GM12878 (cell line): ENCODE measurements at places on chromosomes 12 and 14. TPM values are rescaled to one million over a fixed set of nuclear protein-coding genes. Genes with fewer than 3 reads are reported as not detected.

AMN gene
- 0.33 and 0.82 TPM in 2 replicates for total RNA-seq

TAS2R42 gene
- total RNA-seq: not detected in 2 replicates

HNRNPC gene
- total RNA-seq: 766 and 773 TPM in 2 replicates

SRRM4 gene
- total RNA-seq: not detected in 2 replicates

TPI1 gene
- 916 and 925 TPM in 2 replicates for total RNA-seq
